ENCODE measurements at places on chromosomes 2 and 18. TPM values are rescaled to one million over a fixed set of nuclear protein-coding genes. Genes with fewer than 3 reads are reported as not detected.

DNA sequence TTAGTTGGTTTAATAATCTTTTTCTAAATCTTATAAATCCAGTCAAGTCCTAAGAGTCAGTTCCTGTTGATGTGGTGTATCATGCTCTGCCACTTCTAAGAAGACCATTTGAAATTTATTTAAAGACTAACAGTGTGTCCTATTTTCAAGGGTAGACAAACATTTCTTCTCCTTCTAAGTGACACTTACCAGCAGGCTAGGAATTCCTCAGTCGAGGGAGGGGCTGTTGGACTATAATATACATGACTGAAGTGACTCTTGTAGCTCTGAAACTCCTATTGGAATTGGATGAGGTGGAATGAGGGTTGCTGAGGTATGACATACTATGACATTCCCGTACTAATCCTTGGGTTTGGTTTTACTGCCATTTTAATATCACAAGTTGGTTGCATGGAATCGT lies 30.6 kb downstream of the ITGB6 start:
- DNase-seq = no peak

DNA sequence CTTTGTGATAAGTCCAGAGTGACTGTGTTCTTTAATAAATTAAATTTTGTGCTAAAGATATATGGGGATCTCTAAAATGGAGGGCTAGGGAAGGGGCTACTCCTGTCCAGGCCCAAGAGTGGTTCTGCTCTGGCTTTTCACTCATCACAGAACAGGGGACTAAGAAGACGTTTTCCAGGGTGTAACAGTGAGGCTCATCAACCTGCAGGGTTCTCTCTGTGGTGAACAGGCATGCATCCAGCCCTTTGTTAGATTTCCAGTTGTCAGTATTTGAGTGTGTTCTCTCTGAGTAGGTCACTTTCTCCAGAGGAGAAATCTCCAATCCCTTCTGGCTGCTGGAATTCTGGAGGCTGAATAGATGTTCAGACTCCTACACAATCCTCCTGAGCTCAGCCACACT lies 408.9 kb downstream of the PLCL1 start:
- DNase-seq = no peak

- DNase-seq = no peak
Observed at GRCh38 chr2:240236217-240237111, 96.0 kb upstream of the OTOS start.

The TMEM17 gene
- total RNA-seq = 3.9 TPM

DNA sequence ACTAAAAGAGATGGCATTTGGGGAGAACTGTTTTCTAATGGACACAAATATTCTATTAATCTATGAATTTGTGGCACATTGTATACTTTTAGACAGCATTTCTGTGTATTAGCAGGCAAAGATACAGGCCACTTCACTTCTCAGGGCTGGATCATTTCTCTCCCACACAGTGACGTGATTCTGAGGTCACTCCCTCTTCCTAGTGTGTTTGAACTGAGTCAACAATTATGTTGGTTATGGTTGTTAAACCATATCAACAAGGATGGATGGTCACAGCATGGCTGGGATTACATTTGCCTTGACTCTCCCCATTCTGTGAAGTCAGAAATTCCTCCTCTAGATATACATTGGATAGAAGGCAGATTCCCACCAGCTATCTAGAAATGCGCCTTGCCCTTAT lies 11.6 kb downstream of the NOSTRIN start:
- DNase-seq = no peak

GRCh38 chr2:174335988-174336500 lies 1.3 kb downstream of the SP9 start:
- no peak for DNase-seq

DNA sequence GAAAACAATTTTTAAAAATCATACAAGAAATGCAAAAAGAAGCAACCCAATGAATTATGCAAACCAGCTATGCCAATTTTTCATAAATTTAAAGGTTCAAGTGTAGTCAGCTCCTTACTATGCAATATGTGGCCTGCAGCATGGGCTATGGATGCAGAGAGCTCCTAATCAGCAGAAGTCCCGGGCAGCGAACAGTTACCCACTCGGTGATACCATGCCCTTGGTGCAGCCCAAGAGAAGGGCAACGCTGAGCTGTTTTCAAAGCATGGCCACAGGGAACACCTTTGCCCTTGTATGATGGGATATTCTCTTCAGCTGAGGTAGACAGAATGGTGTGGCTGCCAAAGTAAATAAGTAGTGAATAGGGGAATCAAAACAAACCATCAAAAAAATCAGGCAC lies 17.3 kb upstream of the ARL5A start:
- DNase-seq = no peak

DNA sequence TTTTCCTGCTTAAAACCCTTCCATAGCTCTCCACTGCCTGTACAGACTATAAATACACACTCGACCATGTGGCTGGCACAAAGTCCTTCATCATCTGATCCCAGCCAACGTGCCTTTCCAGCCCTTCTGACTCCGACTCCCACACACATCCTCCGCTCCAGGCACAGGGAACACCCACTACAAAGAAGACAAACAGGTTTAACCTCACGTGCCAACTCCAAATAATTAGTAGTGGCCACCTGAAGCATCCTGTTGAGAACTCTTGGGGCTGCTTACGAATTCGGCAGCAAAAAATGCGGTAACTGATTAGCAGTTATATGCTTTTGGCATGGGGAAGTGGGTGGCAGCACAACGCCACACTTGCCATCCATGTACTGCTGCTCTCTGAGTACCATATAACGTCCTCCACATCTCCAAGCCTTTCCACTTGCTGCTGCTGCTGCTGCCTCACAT lies 12.1 kb downstream of the SPIRE1 start:
- DNase-seq = no peak

The FOXD4L1 gene
- total RNA-seq = not detected

The ZNF804A gene
- 0.63 TPM for total RNA-seq

DNA sequence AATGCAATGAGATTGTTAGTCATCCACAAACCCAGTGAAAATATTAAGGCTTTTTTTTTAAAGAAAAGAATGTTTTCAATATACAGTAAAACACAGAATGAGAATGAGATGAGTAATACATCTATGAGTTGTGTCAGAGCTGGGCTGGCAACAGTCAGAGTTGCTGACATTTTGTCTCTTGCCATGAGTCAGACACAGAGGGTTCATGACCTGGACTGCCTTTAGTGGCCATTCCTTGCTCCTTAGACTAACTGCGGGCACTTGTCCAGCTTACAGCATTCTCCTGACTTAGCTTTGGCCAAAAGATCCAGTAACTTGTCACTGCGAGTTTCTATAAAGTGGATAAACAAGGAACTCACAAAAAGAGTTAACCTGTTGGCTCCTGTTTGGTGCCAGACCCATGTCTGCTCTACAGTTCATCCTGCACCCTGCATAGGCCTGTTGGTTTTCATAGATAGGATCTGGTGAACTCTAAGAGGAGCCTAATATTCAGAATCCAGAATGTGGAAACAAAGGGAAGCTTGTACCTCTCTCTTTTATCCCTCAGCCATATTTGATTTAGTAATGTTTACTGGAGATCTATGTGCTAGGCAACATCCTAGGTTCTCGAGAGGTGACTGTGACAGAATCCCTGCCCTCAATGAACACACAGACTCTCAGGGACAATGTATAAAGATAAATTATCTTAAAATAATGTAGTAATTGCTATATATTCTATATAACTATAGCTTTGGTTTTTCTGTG lies 391.5 kb upstream of the VWC2L start:
- DNase-seq = peak; percentile 92

GRCh38 chr18:7958081-7958896 lies 391.2 kb downstream of the PTPRM start:
- DNase-seq = peak; percentile 56

The PTGR3 gene
- 24.0 TPM for total RNA-seq
